ENCODE measurements at places on chromosomes 4 and X.
A peak's percentile ranks its signal among the peaks of the same experiment; 100 is the strongest.

GRCh38 chr4:43898836-43899235 lies 549.8 kb downstream of the KCTD8 start:
- no peak for DNase-seq

- DNase-seq, result no peak
Measured at GRCh38 chr4:103405415-103405814, 207.3 kb upstream of the CENPE start.

DNA sequence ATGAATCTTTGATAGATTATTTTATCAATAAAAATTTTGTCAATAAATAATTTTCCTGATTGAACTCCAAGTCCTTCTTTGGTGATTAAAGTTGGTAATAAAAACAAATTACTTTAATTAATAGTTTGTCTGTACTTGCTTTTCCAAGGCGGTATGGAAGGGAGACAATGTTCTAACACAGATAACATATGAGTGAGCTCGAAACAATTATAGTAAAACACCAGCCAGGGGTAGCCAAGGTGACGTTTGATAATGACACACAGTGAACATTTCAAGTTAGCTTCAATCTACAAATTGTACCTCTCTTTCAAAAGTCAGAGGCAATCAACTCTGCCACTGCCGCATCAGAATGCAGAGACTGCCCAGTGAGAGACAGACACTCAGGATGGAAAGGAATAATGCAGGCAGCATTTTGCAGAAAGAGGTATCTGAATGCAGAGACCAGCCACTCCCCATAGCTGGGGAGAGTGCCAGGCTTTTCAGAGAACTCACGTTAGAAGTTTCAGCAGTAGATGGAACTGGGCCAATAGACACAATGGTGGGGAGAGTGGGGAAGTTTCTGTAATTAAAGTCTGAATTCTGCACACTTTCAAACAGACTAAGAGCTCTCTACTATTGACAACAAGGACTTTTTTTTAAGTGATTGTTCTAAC lies 18.1 kb upstream of the ATOH1 start:
- no peak for DNase-seq

GRCh38 chrX:56797574-56798338 lies 68.7 kb downstream of the NBDY start:
- peak; percentile 9 for DNase-seq

GRCh38 chrX:66110112-66110511 lies 53.9 kb upstream of the HEPH start:
- DNase-seq, result no peak

- peak; percentile 60 for DNase-seq
Measured at GRCh38 chr4:8355864-8356565, 84.5 kb downstream of the ACOX3 start.

GRCh38 chr4:176872461-176872860 lies 79.7 kb upstream of the VEGFC start:
- no peak for DNase-seq

- DNase-seq, result no peak
Measured at GRCh38 chr4:55348466-55348865, 2.4 kb downstream of the SRD5A3 start.

DNA sequence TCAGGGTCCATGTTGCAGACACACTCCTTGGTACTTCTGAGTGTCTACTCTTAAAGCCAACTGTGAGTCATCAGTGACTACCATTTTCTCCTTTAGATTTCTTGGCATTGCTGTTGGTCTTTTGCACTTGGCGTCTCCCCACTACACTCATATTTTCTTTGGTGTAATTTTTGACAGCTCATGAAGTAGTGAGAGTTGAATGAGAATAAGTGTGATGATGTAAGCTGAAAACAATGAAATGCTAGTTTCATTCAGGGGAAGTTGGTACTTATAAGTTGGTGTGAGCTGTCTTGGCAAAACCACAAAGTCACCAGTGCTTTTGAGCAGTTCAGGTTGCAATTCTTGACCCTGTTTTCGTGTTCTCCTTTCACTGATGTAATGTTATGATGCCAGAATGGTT lies 142.9 kb upstream of the ARX start:
- no peak for DNase-seq

GRCh38 chr4:159639671-159640323 lies 536.9 kb downstream of the RAPGEF2 start:
- DNase-seq, result no peak

DNA sequence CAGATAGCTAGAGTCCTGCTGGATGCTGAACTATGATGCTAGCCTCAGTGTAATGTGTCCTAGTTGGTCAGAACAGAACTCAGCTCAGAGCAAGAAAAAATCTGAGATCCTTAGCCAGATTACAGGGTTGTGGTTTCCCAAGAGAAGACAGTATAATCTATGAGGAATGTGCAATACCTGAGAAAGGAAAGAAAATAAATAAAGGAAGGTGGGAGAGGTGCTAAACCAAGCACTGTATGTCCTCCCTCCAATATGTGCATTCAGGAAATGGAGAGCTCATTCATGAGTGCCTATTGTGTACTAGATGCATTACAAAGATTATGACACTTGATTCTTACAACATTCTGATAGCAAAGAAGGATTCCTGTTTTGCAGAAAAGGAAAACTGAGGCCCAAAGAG lies 7.5 kb downstream of the USP26 start:
- DNase-seq, result no peak

GRCh38 chr4:180398564-180398963 lies 1844.6 kb upstream of the TENM3 start:
- DNase-seq, result no peak

GRCh38 chrX:39308126-39308525 lies 506.9 kb downstream of the MID1IP1 start:
- no peak for DNase-seq

DNA sequence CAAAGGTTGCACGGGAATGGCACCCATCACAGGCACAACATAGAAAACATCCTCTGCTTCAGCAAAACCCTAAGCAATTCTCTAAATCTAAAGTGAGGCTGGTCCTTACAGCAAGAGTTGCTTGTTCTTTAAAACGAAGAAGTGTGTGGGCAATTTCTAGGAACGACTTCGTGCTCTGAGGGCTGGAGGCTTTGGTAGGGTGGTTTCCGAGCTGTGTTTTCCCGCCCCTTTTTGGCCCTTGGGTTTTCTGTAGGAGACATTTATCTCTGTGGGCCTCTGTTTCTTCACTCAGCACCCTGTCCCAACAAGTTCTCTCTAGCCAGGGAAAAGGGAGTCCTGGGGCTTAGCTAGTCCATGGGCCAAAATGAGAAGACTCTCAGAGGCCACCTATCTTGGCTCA lies 84.2 kb downstream of the SLC2A9 start:
- DNase-seq, result peak; percentile 5

- no peak for DNase-seq
Measured at GRCh38 chr4:14812101-14812500, 190.2 kb upstream of the CPEB2 start.

DNA sequence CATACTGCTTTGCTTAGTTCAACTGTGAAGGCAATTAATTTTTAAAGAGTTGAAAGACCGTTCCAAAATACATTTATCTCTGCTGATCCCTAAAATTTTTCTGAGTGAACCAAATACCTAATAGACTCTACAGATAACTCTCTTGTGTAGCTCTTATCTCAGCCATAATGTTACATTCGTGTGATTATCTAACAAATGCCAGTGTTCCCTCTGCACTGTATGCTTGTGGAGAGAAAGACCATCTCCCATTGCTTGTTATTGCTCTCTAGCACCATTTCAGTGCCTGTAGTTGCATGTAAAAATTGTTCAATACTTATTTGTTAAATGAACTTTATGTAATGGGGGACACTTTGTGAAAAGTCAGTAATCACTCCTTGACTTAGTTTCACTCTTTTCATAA lies 81.3 kb upstream of the ATOH1 start:
- no peak for DNase-seq

GRCh38 chrX:150508451-150509367 lies 59.7 kb upstream of the MTM1 start:
- DNase-seq, result peak; percentile 75

GRCh38 chr4:83405844-83406816 lies 49.5 kb downstream of the HELQ start:
- DNase-seq, result no peak

GRCh38 chr4:139839403-139840031 lies 173.9 kb downstream of the MGST2 start:
- no peak for DNase-seq

DNA sequence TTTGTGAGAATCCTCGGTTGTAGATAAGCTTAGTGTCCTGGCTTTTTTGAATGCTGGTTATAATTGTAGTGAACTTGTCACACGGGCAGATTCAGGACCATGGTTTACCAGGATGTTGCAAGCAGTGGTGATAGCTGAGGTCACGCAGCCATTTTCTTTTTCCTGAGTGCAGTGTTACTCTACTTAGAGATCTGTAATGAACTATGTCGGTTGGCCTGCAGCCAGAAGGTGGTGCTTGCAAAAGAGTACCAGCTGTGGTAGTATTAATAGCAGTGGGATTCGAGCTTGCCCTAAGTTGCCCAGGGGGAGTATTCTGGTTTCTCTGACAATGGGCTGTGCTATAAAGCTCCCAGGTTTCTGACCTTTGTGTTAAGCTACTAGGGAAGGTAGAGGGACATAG lies 368.9 kb downstream of the SLITRK2 start:
- DNase-seq, result no peak

GRCh38 chr4:66688674-66689073 lies 856.6 kb downstream of the CENPC start:
- DNase-seq, result no peak

- DNase-seq, result no peak
Measured at GRCh38 chr4:75729836-75730235, 5.5 kb downstream of the USO1 start.

GRCh38 chr4:29142708-29143107 lies 1577.5 kb upstream of the PCDH7 start:
- no peak for DNase-seq

- DNase-seq, result no peak
Measured at GRCh38 chr4:188400451-188400850, 261.2 kb downstream of the TRIML1 start.

DNA sequence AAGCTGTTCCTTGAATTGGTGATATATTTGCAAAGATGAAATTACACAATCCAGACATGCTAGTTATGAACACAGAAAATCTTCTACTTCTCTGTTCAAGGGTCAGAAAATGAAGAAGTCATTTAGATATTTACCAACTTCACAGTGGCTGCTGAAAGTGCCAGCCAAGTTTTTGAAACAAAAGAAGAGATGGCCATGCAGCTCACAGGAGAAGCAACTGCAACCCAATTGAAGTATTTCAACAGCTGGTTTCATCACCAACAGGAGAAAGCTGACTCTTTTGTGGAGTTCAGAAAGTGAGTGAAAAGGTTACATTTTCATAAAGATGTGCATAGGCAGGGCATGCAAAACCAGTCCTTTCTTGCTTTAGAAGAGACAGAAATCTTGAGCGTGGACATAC lies 70.1 kb upstream of the LSM6 start:
- DNase-seq, result no peak

GRCh38 chr4:8287343-8288280 lies 18.1 kb downstream of the HTRA3 start:
- DNase-seq, result no peak

DNA sequence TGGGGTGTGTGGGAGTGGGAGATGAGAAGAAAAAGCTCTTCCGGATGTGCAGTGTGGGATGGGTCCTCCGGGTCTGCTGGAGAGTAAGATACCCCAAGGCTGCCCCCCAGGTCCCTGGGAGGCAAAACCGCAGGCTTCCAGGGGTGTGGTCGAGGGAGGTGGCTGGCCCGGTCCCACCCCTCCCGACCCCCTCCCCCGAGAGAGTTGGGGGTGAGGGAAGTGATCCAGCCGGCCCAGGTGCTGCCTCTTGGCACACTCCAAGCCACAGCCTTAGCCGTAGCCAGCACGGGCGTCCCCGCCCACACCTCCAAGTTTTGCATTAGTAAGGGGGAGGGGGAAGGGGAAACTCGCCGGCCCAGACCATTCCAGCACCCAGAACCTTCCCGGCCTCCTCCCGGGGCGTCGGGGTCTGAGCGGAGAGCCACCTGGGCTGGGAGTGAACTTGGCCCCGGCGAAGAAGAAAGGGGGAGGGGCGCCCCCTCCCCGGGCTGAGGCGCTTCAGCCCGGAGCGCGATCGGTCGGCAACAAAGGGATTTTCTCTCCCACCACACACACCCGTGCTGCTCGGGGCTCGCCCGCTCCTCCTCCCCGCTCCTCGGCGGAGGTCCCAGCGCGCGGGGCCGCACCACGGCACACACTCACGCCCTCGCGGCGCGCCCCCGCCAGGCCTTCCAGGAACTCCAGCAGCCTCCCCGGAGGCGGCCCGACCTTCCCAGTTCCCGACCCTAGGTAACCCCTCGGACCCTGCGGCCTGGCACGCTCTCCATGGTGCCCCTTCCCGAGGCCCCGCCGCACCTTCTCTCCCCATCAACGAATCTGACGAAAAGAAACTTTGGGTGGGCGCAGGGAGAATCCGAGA lies 14.4 kb downstream of the BCOR start:
- peak; percentile 66 for DNase-seq

GRCh38 chrX:103797691-103798090 lies 21.1 kb downstream of the PLP1 start:
- DNase-seq, result no peak

DNA sequence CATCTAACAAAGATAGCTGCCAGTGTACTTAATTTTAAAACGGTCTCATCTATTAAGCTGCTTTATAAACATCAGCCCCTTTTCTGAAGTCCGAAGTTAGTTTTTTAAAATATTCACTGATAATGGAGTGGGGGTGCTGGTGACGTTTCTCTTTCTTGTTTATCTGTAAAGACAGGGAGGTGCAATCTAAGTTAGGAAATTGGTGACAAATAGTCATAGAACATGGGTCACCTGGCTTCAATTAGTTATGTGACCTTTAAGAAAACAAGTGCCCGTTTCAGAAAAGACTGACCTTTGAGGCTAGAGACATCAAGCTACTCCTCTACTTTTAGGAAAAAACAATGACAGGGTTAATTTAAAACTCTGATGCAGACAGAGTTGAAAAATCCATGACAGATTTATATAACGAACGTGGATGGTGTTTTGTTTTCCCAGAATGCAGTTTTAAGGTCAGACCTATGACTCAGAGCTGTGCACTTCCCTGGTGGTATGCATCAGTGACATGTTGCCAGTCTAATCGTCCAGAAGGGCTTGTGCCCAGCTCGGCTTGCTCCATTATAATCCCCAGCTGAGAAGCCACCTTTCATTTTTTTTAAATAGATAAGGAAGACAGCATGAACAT lies 38.2 kb downstream of the FHL1 start:
- DNase-seq, result no peak

GRCh38 chrX:132452911-132453550 lies 35.8 kb downstream of the MBNL3 start:
- no peak for DNase-seq

GRCh38 chr4:6095897-6096296 lies 77.7 kb upstream of the C4orf50 start:
- no peak for DNase-seq

- no peak for DNase-seq
Measured at GRCh38 chr4:72663828-72664227, 94.8 kb upstream of the ADAMTS3 start.

GRCh38 chrX:76921176-76921575 lies 493.7 kb downstream of the MAGEE1 start:
- DNase-seq, result no peak
